Activated CD4-positive, alpha-beta T cell treated with anti-CD3 and anti-CD28 coated beads, Interleukin-2, amount 50 U/mL, for 24 hours (primary cell): ENCODE measurements at places on chromosomes 4 and X.

DNA sequence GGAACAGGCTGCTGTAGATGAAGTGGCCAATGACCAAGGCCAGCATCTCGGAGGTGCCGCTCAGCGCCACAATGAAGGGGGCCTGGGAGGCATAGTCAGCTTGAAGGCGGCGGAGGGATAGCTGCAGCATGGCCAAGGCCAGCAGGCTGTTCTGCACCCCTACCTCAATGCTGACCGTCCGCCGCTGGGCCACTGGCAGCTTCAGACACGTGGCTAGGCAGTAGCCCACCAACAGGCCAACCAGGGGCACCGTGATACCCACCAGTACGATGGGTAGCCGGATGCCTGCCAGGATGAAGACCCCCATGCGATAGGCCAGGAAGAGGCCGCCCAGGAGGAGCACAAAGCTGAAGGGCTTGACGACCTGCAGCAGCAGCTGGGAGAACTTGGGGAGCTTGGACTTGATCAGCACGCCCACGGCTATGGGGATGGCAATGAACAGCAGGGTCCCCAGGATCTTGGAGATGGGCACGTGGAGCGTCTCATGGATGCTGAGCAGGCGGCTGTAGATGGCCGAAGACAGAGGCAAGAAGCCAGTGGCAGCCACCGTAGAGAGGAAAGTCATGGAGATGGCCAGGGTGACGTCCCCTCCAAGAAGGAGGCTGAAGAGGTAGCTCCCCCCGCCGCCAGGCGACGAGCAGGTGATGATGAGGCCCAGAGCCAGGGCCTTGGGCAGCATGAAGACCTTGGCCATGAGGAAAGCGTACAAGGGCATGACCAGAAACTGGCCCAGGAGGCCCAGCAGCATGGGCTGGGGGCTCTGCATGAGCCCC lies 1.3 kb upstream of the UBL4A start:
- DNase-seq: no peak

GRCh38 chr4:8769645-8770517 lies 101.8 kb downstream of the HMX1 start:
- no peak for DNase-seq

DNA sequence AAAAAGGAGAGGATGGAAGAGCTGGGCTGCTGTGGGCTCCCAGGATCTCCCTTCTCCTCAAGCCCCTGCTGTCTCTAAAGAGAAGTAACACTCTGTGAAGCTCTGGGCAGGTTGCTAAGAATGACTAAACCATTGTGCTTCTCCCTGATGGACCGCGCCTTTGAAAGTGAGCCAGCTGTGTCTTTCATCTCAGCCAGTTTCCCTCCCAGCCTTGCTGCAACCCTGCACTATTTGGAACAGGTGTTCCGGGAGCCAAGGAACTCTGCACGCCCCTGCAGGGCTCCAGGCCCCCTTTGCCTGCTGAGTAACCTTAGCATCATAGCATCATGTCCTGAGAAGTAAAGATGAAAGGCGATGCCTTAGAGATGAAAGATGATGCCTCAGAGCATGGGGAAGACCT lies 39.7 kb downstream of the SMIM20 start:
- DNase-seq: no peak

DNA sequence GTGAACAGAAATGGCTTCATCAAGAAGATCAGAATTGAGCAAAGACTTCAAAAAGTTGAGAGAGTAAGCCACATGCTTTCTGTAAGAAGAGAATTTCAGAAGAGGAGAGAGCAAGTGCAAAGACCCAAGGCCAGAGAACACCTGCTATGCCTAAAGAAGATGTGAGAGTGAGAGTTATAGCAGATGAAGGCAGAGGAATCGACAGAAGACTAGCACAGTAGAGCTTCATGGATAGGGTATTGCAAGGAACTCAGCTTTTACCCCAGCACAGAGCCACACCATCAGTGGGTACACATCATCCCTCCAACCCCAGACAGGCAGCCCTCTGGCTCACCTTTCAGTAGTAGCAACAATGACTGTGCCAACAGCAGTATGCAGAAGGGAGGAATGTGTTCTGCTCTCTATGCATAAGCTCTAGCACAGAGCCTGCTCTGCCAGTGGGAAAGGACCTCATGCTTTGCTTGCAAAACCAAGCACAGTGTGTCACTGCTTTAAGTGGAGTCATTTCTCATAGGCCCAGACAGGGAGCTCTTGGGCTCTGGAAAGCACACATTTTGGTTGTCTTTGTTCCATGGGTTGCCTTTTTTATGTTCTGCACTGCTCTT lies 318.6 kb downstream of the NAF1 start:
- DNase-seq: no peak
